ENCODE measurements at places on chromosomes 13 and 19.

- DNase-seq: no peak
Measured at GRCh38 chr13:80029170-80029569, 311.8 kb downstream of the SPRY2 start.

DNA sequence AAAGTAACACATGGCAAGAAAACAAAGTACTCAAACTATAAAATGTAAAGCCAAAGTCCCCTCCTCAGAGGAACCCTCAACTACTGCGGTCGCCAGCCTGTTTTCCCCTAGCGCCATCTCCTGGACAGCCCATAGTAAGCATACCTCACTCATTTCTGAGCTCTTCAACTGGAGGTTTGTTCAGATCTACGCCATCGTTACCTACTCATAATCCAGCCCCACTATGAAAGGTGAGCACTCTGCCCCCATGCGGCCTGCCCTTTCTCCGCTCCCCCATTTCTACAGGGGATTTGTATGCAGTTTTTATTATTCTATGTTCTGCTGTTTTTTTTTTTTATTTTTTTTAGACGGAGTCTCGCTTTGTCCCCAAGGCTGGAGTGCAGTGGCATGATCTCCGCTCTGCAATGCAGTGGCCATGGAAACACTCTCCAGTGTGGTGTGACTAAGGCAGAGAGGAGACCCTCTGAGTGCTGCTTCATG lies 26.2 kb downstream of the OPA3 start:
- peak; percentile 46 for DNase-seq

- DNase-seq: no peak
Measured at GRCh38 chr13:46685006-46685730, 111.8 kb downstream of the ESD start.

DNA sequence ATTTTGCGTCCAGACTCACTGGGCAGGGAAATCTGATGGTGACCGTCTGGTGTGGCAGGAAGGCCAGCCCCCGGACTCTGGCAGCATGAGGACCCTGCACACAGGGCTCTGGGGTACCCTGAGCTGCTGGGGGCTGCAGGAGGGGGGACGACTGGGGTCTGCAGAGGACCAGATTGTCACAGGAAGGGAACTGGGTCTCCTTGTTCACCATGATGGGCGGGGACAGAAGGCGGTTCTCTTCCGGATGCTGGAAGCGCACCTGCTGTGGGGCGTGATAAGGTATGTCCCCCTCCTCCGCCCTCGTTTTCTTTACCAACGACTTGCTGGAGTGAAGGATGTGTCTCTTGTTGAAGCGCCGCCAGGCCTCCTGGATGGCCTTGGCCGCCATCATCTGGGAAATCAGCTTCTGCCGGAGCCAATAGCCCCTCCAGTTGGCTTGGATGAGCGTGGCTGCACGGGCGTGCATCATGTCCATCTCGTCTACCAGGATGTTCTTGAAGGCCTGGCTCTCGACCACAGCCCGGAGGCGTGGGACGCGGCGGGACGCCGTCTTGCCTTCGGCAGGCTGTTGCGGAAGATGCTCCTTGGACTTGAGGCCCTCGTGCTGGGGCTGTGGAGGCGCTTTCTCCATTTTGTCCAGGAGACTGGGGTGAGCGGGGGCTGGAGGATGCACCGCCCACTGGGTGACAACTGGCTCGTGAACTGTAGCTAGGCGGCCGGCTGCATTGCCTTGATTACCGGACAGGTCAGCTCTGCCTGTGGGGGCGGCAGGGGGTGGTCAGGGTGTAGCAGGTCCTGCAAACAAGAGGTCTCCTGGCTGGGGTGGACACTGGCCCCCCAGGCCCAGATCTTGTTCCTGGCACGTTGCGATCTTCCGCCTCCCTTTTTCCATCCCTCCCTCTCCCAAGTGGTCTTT lies 7.2 kb downstream of the IQCN start:
- no peak for DNase-seq

- DNase-seq: no peak
Measured at GRCh38 chr19:16334411-16334810, 9.8 kb downstream of the KLF2 start.

DNA sequence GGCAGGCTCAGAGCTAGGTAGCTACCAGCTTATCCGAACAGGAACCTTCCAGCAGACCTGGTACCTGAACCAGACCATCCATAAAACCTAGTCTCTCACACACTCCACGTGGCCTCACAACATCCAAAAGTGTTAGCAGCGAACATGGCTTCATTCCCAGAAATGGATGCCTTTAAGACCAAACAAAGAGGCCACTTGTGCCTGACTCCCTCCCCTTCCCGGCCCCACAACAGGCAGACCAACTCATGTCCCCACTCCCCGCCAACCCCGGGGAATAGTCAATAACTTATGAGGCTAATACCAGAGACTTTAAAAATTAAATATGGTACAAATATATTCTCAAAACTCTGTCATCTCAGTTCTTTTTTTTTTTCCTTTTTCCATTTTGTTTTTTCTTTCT lies 46.2 kb downstream of the ZNF557 start:
- no peak for DNase-seq

DNA sequence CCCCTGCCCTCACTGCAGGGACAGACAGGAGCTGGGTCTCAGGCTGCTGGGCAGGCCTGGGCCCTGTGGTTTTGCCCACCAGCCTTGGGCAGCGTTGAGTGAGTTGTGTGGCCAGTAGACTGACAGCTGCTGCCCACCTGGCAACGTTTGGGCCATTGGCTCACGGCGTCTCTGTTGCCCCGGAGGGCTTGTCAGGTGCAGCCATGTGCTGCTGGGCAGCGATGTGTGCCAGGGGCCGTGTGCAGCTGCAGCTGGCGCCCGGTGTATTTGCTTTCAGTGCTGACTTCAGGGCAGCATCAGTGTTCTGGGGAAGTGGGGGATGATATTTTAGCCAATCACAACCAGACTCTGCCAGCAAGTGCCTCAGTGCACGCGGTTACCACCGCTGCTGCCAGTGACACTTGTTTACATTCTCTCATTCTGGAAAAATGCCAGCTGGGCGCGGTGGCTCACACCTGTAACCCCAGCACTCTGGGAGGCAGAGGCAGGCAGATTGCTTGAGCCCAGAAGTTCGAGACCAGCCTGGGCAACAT lies 10.6 kb downstream of the FZR1 start:
- no peak for DNase-seq

GRCh38 chr13:107573184-107573583 lies 642.2 kb downstream of the LIG4 start:
- DNase-seq: no peak

GRCh38 chr13:39509616-39510315 lies 93.2 kb downstream of the LHFPL6 start:
- no peak for DNase-seq

- DNase-seq: no peak
Measured at GRCh38 chr13:90793261-90793820, 554.1 kb upstream of the MIR17HG start.

DNA sequence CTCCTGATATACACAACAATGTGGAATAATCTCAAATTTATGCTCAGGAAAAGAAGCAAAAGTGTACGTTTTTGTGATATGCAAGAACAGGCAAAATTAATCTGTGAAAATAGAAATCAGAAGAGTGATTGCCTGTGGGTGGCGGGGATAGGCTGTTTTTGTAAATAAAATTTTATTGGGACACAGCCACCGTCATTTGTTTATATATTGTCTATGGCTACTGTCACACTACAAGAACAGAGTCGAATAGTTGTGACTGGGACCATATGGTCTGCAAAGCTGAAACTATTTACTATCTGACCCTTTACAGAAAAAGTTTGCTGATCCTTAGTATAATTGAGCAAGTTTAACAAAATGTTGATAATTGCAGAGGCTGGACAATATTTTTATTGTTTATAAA lies 269.5 kb upstream of the HTR2A start:
- DNase-seq: no peak

DNA sequence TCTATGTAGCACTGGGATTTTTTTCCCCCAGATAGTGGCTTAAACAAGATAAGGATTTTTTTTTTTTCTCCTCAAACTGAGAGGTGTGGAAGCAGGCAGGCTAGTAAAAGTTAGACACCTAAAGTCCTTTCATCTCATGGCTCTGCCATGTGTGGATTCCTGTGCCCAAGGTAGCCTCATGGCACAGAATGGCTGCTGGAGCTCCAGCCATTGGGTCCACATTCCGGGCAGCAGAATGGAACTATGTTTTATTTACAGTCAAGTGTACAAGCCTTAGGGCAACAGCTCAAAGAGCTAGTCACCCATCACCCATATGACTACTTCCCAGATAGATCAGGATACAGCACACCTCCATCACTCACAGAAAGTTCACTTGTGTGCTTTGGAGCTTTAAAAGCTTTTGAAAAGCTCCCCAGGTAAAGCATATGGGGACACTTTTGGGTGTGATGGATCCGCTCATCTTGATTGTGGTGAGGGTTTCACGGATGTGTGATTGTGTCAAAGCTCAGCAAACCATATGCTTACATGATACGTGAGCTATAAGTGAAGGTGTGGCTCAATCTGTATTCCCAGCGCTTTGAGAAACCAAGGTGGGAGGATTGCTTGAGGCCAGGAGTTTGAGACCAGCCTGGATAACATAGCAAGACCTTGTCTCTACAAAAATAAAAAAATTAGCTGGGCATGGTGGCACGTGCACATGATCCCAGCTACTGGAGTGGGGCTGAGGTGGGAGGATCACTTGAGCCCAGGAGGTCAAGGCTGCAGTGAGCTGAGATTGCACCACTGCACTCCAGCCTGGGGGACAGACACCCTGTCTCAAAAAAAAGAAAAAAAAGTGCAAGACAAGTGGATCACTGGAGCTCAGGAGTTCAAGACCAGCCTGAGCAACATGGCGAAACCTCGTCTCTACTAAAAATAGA lies 18.1 kb downstream of the PGLS start:
- DNase-seq: no peak

- no peak for DNase-seq
Measured at GRCh38 chr13:97388373-97388772, 45.6 kb upstream of the RAP2A start.

GRCh38 chr13:31301119-31301518 lies 101.3 kb downstream of the B3GLCT start:
- DNase-seq: no peak

GRCh38 chr13:95185851-95186250 lies 115.4 kb downstream of the ABCC4 start:
- DNase-seq: no peak

- DNase-seq: no peak
Measured at GRCh38 chr19:42431486-42431885, 4.3 kb upstream of the LIPE start.

DNA sequence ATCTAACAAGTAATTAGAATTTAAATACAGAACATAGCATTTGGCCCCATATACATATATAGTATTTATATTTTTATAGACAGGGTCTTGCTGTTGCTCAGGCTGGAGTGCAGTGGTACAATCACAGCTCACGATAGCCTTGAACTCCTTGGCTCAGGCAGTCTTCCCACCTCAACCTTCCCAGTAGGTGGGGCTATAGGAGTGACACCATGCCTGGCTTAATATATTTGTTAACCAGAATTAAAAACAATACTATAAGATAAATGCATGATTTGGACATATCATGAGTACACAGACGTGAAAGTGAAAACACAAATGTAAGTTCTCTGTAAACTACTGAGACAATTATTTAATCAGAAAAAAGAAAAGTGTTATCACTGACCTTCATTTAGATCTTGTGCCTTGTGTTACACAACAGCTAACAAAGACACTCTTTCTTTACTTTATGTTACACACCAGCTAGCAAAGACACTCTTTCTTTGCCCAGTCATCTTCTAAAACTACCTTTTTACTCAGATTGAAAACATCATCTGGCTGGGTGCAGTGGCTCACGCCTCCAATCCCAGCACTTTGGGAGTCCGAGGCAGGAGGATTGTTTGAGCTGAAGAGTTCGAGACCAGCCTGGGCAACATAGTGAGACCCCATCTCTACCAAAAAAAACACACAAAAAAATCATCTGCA lies 22.6 kb downstream of the CARS2 start:
- DNase-seq: no peak

GRCh38 chr19:30064348-30064699 lies 122.3 kb downstream of the URI1 start:
- no peak for DNase-seq

DNA sequence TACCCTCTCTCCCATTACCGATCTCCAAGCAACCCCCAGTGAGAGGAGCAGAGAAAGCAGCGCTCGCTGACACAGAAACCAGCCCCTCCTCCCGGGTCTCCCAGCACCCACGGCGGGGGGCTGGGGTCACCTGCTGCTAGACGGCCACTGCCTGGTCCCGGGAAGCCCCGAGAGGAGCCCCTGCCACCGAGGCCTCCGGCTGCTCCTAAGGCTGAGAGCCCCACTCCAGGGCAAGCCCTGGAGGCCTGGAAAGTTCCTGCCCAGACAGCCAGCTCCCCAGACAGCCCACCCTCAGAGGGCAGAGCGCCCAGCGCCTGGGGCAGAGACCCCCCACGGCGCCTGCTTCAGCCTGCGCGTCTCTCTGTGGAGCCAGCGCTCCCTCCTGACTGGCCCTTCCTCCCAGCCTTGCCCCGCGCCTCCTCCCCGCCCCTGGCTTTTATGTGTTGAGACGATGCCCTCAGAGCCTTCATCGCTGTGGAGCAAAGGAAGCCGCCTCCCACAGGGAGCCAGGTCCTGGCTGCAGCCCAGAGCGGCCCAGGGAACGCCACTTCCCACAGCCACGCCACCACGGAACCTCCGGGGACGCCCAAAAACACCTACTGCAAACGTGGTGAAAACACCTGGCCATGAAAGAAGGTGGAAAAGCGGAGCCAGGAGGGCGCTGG lies 51.1 kb downstream of the MLLT1 start:
- no peak for DNase-seq

DNA sequence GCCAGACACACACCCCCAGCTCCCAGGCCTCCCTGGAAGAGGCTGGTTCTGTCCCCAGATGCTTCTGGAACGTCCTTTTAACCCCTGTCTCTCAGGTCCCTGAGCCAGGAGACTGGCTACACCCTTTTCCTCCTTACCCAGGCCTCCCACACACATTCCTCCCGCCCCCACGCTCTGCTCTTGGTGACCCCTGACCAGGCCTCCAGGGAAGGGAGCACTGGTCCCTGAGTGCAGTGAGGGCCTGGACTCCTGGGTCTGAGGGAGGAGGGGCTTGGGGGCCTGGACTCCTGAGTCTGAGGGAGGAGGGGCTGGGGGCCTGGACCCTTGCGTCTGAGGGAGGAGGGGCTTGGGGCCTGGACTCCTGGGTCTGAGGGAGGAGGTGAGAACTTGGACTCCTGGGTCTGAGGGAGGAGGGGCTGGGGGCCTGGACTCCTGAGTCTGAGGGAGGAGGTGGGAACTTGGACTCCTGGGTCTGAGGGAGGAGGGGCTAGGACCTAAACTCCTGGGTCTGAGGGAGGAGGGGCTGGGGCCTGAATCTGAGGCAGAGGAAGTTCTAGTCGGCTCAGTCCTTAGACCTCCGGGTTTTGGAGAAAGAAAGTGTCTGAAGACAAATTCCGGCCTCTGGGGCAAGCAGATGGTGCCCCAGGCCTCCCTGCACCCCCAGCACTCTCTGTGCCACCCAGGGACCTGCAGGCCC lies 527 bp downstream of the KLK6 start:
- DNase-seq: no peak

- DNase-seq: no peak
Measured at GRCh38 chr13:110408286-110408685, 101.2 kb downstream of the COL4A2 start.

Data from activated CD4-positive, alpha-beta T cell treated with anti-CD3 and anti-CD28 coated beads for 24 hours (primary cell).